CD4-positive, alpha-beta T cell treated with Interleukin-12 subunit alpha and Interleukin-12 subunit beta, for 1 hour (primary cell): ENCODE measurements at places on chromosomes 7 and 10.
A peak's percentile ranks its signal among the peaks of the same experiment; 100 is the strongest.

DNA sequence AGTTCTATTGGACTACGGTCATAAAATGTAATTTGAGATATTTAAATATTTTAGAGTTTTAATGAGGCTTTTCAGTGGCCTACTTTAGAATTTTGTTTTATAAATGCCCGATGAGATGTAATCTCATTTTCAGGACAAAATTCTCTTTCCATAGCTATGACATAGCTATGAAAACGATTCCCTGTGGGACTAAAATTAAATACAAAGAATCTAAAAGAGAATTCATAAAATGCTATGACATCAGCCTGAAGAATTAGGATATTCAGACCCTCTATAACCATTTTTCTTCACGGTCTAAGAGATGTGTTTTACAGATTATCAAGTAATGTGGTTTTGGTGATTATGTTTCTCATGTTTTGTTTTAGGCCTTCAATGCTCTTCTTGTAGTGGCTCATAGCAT, 48.2 kb upstream of the ODAD2 start:
- DNase-seq = no peak

- no peak for DNase-seq
Observed at GRCh38 chr7:55273186-55273980, 91.8 kb upstream of the LANCL2 start.

DNA sequence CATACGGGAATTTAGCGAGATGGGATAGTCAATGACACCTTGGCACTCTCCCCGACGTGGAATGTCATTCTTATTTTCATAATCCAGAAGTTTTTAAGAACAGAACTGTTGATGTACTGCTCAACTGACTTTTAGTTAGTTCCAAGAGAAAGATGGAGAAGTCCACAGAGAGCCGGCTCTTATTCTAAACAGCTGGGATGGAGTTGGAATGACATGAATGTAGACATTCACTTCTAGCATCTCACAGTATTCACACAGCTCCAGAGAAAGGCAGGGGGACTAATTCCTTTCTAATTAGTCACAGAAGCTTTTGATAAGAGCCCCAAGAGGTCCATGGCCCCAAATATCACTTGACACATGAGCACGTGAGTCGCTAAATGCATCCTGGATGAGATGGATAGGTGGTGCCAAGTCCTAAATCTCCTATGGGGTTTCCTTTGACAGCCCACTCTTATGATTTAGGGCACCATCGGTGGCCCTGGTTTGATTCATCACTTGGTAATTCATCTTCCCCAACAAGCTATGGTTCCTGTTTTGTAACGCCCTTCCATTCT, 420.3 kb upstream of the AUTS2 start:
- DNase-seq = no peak

- no peak for DNase-seq
Observed at GRCh38 chr10:108615576-108616320, 1307.6 kb downstream of the XPNPEP1 start.

- DNase-seq = peak; percentile 63
Observed at GRCh38 chr10:124641282-124642087, 102.7 kb downstream of the FAM53B start.

DNA sequence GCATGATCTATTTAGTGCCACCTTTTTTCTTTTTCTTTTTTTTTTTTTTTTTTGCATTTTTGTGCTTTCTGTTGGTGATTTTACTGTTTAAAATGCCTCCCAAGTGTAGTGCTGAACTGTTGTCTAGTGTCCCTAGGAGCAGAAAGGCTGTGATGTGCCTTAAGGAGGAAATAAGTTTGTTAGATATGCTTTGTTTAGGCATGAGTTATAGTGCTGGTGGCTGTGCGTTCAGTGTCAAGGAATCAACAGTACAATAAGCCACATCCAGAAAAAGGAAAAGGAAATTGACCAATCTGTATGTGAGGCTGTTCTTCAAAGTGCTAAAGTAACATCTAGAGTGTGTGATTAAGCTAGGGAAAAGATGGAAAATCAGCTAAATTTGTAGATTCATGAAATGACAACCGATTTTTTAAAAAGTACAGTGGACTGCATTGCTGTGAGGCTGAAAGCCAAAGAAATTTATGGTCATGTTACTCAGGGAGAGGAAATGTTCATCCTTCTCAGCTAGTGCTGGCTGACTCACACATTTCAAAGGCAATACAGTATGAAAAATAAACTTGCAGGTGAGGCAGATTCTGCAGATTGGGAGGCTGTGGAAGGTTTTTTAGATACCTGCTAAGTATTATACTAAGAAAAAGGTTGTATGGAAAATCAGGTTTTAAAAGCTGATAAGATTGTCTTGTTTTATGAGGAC, 122.7 kb upstream of the ADCY1 start:
- DNase-seq = no peak

GRCh38 chr7:103811997-103812396, 177.5 kb downstream of the RELN start:
- DNase-seq = peak; percentile 25

GRCh38 chr10:103123282-103124024, 69.6 kb downstream of the NT5C2 start:
- DNase-seq = no peak

- no peak for DNase-seq
Observed at GRCh38 chr7:31995134-31995533, 75.1 kb downstream of the PDE1C start.

- DNase-seq = no peak
Observed at GRCh38 chr10:76244061-76244686, 812.8 kb downstream of the LRMDA start.

DNA sequence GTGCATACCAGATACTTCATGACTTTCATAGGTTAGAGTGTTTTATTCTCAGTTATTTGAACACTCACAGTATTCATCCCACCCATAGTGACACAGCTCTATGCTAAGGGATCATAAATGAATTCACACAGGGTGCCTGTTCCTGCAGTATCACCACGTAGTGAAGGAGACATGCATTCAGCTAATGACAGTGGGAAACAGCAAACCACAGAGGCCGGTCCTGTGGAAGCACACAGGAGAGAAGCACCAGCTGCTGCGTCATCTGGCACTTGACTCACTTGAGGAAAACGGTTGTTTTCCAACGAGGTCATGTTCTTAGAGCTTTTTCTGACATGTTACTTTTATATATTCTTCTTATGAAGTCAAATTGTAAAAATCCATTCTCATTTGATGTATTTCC, 73.0 kb downstream of the UBE3C start:
- DNase-seq = no peak

DNA sequence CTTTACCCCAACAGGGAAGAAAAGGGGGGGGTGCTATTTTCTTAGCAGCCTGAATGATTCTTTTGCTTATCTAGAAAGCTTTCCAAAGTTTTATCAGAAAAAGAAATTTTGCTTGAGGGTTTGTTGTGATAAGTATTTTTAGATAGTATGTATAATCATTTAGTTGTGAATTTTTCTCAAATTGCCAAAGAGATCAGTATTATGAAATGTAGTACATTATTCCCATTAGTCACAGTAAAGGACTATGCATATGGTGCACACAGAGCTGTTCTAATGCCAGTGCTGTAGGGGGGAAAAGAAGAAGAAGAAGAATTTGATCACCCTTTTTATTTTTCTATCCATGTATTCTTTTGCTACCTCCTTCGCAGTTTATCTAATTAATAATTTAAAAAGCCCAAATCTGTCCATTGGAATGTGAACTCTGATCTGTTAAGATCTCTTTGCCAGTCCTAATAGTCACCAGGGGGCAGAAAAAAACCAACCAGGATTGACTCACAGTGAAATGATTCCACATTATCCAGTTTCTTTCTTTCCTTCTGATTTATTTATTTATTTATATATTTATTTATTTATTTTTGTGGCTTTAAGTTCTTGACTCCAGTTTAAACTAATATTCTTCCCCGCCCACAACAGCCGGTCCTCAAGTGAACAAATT, 4.7 kb downstream of the RBM20 start:
- DNase-seq = no peak

GRCh38 chr10:80464557-80465450, 10.7 kb downstream of the TSPAN14 start:
- no peak for DNase-seq

- peak; percentile 11 for DNase-seq
Observed at GRCh38 chr7:107103369-107103768, 58.9 kb downstream of the PRKAR2B start.

DNA sequence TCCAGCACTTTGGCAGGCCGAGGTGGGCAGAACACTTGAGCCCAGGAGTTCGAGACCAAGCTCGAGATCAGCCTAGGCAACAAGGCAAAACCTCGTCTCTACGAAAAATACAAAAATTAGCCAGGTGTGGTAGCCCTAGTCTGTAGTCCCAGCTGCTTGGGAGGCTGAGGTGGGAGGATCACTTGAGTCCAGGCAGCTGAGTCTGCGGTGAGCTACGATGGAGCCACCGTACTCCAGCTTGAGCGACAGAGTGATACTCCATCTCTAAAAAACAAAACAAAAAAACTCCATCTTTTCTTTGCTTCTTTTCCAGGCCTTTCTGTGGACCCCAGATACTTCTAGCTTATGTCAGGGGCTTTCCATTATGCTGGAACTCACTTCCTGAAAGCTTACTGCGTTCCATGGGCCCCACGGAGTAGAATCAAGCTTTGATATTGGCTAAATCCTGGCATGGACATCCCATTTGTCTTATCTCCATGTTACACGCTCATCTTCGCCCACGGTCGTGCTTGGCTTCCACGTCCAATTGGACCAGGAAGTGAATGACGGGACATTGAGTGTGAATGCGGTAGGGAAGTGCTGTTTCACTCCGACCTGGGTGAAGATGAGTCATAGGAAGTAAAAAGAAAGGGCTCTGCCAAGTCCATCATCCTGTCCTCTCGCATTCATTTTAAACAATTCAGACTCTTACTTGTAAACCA, 45.7 kb downstream of the FAM171A1 start:
- no peak for DNase-seq

GRCh38 chr7:112143582-112143981, 62.6 kb downstream of the DOCK4 start:
- DNase-seq = no peak

DNA sequence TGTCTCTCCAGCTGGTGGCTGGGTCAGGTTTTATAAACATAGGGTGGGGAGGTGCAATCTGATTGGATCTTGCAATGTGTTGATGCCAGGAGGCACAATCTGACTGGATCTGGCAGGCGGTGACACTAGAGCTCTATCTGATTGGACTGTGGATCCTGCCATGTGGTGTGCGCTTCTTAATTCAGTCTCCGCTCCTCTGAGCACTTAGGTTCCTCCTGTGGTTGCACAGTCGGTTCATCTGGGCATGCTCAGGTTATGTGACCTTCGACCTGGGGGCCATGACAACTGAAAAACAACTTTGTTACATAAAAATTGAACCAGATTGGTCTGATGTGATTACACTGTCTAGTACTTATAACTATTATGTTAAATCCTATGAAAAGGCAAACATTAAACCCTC, 127.1 kb upstream of the SVIL start:
- DNase-seq = no peak

DNA sequence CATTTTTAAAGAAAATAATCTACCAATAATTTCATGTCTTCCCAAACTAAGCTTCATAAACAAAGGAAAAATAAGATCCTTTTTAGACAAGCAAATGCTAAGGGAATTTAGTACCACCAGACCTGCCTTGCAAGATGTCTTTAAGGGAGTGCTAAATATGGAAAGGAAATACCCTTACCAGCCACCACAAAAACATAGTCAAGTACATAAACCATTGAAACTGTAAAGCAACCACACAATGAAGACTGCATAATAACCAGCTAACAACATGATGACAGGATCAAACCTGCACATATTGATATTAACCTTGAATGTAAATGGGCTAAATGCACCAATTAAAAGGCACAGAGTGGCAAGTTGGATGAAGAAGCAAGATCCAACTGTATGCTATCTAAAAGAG, 586.5 kb upstream of the NRG3 start:
- DNase-seq = no peak

DNA sequence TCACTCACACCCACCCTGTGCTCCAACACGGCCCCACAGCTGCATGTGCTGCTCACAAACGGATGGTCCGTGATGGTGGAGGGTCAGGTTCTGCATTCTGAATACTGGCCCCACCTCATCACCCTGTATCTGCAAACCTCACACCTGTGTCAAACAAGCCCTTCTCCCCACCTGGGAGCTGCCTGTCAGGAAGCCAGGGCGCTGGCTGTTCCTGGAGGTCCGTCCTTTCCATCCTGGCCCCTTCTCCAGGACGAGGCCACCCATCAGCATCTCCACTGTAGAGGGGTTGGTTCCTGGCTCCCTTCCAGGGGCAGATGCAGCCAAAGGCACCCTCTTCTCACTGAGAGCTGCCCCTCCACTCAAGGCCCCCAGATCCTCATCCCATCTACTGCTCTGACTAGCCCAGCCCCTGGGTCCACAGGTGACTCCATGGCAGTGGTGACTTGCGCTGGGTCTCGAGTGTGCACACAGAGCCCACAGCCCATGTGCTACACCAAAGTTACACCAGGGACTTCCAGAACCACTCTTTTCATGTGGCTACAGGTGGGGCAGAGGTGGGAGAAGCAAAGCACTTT, 229.4 kb downstream of the TNS3 start:
- no peak for DNase-seq

DNA sequence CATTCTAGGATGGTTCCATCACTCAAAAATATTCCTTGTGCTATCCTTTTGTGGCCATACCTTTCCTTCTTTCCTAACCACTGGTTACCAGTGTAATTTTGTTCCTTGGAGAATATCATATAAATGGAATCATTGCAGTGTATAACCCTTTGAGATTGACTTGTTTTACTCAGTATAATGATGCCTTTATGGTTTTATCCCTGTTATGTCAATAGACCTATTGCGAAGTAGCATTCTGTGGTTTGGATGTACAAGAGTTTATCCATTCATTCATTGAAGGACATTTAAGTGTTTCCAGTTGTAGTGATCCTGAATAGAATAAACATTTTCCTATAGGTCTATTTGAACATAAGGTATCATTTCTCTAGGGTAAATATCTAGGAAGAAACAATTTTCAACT, 54.2 kb downstream of the RBM33 start:
- no peak for DNase-seq

DNA sequence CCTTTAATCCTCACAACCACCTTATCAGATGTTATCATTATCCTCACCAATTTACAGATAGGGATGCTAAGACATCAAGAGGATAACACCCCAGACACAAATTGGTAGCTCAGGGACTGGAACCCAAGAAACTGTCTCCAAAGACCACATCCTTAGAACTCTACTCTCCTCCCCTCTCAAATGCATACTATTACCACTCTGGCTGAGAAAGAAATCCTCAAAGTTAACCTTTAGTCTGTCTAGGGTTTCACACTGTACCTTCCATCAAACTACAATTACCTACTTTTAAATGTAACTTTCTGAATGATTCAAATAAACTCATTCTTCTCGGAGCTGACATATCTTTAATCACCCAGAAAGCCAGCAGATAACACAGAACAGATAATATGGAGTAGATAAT, 6.6 kb downstream of the EZH2 start:
- no peak for DNase-seq
